ENCODE measurements at places on chromosomes 7 and 10.

DNA sequence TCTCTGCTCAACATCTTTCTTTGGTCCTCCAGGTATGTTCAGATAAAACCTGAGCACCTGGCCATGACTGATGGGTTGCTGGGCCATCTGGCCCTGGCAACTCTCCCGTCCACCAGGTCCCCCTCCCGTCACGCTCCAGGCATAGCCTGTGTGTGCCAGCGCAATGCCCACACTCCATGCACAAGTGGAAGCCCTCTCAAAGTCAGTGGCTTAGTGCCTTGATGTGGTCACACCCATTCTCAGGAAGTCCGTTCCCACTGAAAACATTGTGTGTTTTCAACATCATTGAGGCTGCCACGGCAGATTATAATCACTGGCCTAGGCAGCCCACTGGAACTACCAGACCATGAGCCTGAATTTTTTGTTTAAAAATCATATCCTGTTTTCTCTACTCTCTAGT lies 170.6 kb upstream of the LANCL2 start:
- no peak for DNase-seq

DNA sequence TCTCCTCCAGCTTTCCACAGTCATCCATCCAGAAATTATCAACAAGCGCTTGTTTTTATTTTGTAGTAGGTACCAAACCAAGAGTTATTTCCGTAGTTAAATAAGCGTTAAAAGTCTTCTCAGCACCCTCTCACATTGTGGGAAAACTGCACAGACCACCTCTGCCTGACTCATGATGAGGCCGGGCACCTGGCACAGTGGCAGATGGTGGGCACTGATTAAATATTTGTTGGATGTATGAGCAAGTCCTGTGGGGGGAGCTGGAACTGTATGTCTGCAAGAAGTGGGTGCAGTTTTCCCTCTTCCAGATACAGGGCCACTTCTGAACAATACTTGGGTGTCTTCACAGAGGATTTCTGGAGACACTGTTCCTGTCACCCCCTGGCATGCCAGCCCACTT lies 5.3 kb upstream of the REPIN1 start:
- DNase-seq = no peak

- no peak for DNase-seq
Observed at GRCh38 chr10:70186571-70186970, 16.3 kb upstream of the SAR1A start.

GRCh38 chr10:91575044-91575610 lies 57.7 kb downstream of the PPP1R3C start:
- DNase-seq = no peak

- no peak for DNase-seq
Observed at GRCh38 chr7:69738396-69738951, 140.2 kb downstream of the AUTS2 start.

DNA sequence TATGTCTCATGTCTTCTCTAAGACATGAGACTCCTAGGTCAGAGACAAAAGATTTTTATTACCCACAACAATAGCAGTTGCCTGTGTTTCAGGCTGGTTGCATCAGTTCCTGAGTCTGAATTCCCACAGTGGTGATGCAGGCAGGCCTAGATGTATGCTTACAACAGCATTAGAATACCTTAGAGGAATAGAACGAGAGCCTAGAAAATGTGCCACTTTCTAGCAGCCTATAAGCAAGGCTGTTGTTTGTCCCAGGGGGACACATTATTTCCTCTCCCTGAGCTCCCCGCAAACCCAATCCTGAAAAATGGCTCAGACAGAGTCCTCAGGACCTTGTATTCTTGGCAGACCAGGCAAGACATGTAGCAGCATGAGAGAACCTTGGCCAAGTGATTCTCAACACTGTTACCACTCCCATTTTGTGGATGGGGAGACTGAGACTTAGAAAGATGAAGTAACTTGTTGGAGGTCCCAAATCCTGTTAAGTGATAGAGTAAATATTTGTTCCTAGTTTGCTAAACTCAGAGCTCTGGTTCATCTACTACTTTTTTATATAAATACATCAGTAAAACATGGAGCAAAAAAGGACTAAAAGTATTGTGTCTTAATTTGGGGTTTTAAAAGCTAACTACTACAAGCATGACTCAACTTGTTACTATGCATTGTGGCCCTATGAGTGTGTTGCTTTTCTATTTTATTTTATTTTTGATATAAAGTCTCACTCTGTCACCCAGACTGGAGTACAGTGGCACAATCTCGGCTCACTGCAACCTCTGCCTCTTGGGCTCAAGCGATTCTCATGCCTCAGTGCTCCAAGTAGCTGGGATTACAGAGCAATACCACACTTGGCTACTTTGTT lies 14.2 kb downstream of the VTI1A start:
- DNase-seq = peak; percentile 14

DNA sequence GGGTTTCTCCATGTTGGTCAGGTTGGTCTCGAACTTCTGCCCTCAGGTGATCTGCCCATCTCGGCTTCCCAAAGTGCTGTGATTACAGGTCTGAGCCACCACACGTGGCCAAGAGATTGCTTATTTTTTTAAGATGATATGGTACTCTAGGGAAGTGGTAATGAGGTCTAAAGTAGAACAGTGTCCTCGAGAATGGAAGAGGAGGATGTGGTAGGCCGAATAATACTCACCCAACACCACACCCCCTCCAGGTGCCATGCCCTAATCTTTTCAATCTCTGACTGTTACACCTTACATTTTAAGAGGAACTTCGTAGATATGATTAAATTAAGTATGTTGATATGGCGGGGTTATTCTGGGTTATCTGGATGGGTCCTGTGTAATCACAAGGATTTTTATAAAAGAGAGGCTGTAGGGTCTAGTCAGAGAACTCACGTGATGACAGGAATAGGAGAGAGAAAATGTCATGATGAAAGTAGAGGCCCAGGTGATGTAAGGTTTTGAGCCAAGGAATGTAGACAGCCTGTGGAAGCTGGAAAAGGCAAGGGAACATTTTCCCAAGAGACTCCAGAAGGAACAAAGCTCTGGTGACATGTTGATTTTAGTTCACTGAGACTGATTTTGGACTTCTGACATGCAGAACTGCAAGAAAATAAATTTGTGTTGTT lies 29.5 kb downstream of the CDK13 start:
- no peak for DNase-seq

DNA sequence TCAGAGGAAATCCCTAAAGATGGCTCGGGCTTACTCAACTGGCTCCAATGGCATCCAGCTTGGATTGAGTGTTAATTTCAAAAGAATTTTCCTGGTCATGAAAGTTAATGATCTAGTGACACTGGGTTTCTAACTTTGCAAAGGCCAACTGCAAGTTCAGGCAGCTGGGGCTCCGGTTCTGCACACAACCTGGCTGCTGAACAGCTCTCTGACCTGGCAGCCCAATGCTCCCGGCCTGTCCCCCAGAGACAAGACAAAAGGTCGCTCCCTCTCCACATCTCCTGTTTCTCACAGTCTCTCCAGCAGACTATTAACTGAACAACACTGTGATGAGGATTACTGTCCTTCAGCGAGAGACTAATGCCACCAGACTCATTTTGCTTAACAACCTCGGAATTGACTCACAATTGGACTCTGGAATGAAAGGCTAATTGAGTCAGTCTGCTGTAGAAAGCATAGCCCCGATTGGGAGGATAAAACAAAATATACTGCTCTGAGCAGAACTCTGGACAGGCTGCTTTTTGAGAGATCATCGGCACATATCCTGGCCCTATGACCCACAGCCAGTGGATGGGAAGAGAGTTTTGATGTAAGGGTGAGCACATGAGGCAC lies 174.5 kb downstream of the GFRA1 start:
- DNase-seq = no peak

- no peak for DNase-seq
Observed at GRCh38 chr10:104337521-104337984, 712 bp downstream of the ITPRIP start.

DNA sequence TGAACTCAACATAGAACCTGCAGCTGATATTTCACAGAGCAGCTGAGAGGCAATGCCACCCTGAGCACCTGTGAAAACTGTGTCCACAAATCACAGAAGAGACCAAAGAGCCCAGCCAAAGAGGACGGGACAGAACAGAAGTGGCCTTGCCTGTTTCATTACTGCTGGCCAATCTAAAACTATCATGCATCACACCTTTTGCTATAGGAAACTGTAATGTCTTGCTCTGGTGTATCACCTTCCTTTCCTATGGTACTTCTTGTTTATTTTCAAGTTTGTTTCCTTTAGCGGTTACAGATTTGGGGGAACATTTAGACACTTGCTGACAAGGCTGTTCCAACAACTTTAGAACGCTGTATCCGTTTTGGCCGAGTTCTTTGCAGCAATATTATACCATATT lies 80.3 kb downstream of the PIP4K2A start:
- DNase-seq = no peak

DNA sequence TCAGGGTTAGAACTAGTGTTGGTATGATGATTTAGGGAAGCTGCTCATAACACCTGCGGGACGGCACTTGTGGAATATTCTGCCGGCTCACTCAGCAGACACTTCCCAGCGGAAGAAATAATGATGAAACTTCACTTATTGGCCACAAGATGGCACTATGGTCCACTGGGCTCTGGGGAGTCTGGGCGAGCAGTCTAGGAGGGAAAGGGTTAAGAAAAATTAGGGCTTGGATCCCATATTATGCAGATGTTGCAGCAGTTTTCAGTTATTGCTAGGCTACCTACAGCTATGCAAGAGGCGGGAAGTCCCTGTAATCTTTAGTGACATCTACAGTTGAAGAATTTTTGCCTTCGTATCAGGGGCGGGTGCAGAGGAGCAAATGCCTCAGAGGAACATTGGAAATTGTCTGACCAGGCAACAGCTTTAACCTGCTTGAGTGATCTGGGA lies 238.7 kb upstream of the PRSS58 start:
- no peak for DNase-seq

DNA sequence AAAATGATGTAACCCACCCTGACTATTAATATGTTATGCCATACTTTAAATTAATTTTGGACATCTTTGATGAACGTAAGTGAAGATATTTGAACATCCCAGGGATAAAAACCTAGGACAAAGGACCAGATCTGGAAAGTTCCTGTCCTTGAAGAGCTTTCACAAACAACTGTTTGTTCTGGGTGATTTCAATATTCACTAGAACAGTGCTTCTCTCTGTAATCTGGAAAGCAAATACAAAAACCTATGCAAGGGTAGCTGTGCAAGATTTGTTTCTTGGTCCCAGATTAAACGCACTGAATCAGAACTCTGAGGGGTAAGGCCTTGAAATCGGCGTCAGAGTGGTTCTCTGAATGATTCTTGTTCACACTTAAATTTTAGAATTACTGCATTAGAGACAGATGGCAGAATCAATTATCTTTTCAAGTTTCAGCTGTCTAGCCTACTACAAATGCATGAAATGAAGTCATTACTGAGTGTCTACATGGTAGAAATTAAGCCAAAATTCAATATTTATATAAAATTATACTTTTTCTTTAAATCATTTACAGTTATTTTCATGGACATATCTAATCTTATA lies 69.6 kb upstream of the CSTF2T start:
- no peak for DNase-seq

DNA sequence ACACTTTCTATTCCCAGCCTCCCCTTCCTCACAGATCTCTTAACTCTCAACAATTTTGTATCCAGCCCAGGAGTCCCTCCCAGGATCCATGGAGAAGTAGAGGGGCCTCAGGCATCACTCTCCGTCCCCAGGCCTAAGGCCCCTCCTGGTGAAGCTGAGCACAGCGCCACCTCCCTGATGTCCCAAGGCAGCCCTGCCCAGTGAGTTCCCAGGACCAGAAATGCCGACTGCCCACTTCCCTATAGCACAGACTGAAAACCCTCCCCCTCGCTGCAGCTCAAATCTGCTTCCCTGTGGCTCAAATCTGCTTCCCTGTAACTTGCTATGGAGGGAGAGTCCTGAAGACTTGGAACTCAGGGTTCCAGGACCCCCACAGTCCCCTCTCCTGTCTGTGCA lies 35.6 kb downstream of the YKT6 start:
- DNase-seq = no peak

- no peak for DNase-seq
Observed at GRCh38 chr10:78533776-78534175, 500.1 kb downstream of the RPS24 start.

- no peak for DNase-seq
Observed at GRCh38 chr7:111495173-111495810, 67.0 kb downstream of the IMMP2L start.

- DNase-seq = no peak
Observed at GRCh38 chr7:105055084-105055483, 41.1 kb downstream of the KMT2E start.

DNA sequence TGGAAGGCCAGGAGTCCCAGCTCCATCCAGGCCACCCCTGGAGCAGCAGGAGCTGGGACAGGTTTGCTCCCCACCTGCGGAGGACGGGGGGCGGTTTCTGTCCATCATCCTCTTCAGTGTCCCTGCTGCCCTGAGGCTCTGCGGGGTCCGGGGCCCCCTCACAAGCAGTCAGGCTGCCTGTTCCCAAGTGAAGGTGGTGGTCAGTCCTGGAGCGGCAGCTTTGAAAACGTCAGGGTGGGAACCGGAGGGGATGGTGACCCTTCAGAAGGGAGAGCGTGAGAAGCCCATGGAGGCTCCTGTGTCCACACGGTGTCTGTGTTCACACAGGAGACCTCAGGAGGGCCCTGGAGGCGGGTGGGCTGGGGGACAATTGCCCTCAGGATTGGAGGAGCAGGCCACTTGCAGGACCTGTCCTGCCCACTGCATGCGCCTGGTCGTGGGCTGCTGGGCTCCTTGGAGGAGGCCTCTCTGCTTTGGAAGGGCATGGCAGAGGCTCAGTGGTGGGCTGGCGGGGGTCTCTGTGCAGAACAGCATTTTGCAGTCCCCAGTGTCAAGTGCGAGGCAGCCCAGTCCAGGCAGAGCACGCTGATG lies 49.3 kb upstream of the INPP5A start:
- DNase-seq = no peak

DNA sequence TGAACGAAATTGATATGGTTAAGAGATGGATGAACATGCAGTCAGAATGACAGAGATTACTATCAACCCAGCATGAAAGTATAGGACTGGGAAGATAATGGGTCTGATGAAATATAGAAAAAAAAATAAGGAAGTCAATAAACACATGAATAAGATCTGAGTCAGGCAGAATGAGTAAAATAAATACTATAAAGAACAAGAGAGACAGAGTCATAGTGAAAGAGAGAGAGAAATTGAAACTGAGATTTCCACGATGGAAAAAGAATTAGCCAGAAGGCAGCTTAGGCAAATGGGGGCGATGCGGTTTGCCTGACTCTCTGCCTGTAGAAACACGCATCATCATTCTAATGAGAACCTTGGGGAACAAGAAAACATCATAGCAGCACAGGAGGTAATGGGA lies 26.6 kb downstream of the SEMA3D start:
- no peak for DNase-seq

DNA sequence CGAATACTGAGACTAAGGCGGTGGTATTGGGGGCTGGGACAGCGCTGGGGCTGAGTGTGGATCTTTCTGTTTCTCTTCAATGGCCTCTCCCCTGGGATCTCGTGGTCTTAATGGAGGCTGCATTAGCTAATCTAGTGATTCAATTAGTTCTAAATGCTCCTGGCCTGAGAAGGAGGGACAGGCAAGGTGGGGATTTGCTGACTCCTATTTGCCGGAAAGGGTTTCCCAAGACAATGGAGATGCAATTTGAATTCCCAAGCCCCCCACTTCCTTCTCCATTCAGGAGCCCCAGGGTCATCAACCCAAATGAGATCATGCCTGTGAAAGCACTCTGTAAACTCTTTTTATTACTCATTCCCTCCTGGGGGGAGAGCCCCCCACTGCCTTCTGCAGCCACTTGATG lies 111.7 kb upstream of the PLXNA4 start:
- DNase-seq = no peak

GRCh38 chr7:28986765-28987110 lies 28.6 kb upstream of the TRIL start:
- no peak for DNase-seq
